ENCODE measurements at places on chromosomes 6 and 20.

DNA sequence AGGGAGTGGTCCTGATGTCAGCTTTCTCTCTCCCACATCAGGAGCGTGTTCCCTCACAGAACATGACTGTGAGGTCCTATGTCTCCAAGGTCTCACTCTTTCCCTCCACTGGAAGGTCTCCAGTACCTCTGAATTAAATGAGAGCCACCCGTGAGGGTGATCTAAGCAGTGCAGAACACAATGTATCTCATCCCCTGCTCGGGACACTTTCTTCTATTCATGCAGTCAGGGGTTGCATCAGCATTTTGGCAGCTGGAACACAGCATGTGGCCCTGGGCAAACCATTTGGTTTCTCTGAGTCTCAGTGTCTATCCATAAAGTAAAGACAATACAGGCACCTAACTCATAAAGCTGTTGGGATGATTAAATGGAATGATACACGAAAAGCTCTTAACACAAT, 34.2 kb downstream of the MAFB start:
- DNase-seq = no peak

- no peak for DNase-seq
Measured at GRCh38 chr6:5014072-5014561, 10.3 kb upstream of the RPP40 start.

- DNase-seq = no peak
Measured at GRCh38 chr6:65248101-65248610, 458.9 kb downstream of the EYS start.

GRCh38 chr6:79864001-79864400, 83.4 kb downstream of the ELOVL4 start:
- no peak for DNase-seq

DNA sequence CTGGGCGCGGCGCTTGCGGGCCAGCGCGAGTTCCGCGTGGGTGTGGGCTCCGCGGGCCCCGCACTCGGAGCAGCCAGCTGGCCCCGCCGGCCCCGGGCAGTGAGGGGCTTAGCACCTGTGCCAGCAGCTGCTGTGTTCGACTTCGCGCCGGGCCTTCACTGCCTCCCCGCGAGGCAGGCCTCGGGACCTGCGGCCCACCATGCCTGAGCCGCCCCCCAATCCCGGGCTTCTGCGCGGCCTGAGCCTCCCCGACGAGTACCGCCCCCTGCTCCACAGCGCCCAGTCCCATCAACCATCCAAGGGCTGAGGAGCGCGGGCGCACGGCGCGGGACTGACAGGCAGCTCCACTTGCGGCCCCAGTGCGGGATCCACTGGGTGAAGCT, 36.2 kb downstream of the RIOK1 start:
- no peak for DNase-seq

GRCh38 chr6:17022604-17023003, 79.2 kb upstream of the STMND1 start:
- DNase-seq = no peak

GRCh38 chr20:46374383-46374782, 32.0 kb downstream of the ELMO2 start:
- no peak for DNase-seq

- no peak for DNase-seq
Measured at GRCh38 chr6:9409126-9409525, 973.8 kb upstream of the SLC35B3 start.

DNA sequence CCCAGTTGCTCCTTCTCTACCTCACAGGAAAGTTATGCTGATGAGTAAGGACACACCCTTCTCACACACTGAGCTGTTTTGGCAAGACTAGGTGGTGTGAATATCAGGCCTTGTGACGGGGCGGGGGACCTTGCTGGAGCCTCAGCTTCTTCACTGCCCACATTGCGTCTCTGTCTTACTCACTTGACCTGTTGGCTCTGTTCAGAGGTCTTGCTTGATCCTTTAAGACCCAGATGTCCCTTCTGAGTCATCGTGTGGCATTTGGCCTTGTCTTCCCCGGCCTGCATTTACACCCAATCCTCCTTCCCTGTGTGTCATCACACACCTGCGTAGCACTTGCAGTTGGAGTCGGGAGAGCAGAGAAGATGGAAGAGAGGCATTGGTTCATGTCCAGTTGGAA, 8.3 kb upstream of the PRND start:
- DNase-seq = no peak

DNA sequence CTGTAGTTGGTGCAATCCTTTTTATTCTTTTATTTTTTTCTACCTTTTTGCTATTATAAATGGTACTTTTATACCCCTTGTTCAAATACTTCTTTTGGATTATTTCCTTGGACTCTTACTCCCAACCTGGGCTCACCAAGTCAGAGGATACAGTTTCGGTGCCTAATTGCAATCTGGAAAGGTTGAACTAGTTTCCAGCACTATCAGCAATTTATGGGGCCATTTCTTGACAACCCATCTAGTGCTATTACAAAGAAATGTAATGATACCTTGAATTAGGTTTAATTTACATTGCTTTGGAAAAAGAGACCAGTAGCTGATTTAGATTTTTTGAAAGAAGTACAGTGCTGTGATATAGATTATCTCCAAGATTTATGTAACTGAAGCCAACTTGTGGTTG, 5.2 kb downstream of the PTPRA start:
- no peak for DNase-seq

DNA sequence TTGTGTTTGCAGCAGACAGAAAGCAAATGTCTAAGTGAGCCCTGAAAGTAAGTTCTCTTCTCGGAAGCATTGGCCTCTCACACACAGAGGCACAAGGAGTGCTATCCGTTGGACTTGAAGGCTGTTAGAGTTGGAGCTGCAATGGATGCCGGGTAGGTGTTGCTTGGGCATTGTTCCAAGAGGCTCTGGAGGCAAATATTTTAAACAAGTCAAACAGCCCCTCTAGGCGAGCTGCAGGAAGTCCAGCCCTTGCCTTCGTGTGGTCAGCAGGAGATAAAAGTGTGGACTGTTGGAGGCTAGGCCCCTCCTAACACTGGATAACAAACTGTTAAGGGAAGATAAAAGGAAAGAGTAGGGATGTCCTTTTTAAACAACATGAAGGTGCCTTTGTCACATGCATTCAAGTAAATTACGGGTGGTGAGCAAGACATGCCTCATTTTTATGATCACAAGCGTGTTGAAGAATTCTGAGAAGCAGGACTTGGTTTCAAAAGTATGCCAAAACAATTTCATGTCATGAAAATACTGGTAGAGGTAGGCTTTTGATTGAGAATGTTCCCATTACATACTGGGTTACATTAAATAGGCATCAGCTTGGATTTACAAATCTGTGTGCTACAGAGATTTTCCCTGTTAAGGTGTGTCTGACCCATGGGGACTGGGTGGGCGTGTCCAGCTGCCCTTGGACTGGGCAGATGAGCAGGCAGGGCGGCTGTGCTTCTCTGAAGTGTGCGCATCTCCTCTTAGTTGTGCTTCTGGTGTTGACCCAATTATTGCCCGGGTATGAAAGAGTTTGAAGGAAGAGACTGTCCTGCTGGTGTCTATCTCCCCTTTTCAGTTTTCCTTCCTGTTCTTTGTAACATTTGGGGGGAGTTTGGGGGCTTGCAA, 57.5 kb downstream of the RREB1 start:
- DNase-seq = peak; percentile 86

- no peak for DNase-seq
Measured at GRCh38 chr6:14964556-14965270, 281.2 kb upstream of the JARID2 start.

DNA sequence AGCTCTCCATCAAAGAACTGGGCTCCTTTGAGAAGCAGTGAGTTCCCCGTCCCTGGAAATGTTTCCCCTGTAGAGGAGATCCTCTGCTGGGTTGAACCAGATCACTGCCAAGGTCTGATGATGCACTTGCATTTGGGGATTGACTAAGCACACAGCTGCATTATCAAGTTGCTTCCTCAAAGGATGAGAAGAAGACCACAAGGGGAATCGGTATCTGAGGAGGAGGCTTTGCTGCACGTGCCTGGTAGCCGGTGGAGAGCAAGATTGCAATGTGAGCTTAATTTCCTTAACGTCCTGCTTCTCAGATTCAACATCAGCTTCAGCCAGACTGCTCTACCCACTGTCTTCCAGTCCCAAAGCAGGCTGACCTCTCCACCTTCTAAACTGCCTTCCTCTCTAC, 128.8 kb upstream of the STMND1 start:
- no peak for DNase-seq

DNA sequence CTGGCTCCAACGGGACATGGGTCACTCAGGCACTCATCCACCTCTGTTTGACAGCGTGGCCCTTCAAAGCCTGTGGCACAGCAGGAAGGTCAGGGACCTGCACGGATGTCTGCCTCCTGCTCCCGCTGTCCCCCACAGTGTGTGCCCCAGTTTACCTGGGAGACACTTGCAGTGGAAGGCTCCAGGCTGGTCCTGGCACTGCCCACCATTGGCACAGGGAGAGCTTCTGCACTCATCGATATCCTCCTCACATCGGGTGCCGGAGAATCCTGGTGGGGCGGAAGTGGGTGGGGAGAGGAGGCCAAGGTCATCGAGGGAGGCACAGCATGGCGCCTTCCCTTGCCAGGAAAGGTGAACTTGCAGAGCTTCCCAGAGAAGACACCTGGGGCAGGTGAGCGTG, 6.9 kb downstream of the NOTCH4 start:
- no peak for DNase-seq

DNA sequence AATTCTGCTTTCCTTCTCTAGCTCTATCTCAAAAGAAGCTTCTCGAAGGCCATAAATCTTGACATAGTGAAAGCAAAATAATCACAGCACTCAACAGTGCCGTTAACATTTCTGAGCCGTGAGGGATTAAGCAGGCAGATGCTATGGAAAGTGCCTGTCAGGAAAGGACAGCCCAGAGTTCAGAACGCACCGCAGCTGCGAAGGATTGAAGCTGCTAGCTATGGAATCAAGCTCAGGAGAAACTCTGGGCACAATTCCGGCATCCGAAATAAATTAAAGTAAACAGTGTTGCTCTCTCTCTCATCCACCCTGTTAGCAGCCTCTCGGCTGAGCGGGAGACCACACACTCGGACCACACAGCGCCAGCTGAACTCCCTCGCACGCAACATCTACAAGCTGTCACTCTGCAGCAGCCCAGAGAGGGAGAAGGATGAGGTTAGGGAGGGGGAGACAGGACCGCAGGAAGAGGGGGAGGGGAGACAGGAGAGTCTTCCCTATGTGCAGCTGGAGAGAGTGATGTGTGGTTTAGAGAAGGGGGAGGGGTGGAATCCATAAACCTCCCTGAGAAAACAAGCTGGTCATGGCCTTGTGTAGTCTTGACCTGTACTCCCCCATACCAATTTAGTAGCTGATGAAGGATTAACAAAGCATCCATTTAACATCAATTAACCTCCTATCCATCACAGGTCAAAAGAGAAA, 9.0 kb downstream of the EXOC2 start:
- no peak for DNase-seq

GRCh38 chr20:36091561-36092397, 62.8 kb upstream of the EPB41L1 start:
- DNase-seq = no peak

DNA sequence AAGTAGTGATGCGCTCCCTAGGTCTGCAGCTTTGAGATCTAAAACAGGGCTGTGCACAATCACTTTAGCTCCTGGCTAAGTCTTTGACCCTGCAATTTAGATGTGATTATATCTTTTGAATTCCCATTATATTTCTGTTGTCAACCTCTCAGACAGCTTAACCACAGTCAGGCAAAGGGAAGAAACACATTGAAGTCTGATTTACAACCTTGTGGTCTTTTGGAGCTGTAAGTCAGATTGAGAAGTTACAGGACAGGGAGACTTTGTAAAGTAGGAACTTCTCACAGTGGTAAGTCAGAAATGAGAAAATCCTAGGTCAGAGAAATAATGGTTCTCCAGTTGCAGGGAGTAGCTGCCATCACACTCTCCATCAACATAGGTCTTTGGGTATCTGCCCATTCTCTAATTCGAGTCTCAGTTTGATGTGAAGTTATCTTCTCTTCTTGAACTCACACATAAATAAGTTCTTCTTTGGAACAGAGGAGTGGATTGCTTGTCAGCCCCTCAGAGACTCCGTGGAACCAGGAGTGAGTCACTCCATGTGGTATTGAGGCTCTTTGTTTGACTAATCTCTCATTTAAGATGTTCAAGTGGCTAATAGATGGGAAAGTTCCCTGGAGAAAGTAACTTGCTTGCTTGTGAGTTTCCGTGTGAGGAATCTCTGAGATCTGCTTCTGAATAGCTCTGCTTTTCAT, 35.0 kb upstream of the SGK1 start:
- no peak for DNase-seq

GRCh38 chr6:9537381-9537780, 877.5 kb downstream of the TFAP2A start:
- DNase-seq = no peak

GRCh38 chr6:166165558-166166313, 1.9 kb downstream of the TBXT start:
- no peak for DNase-seq

DNA sequence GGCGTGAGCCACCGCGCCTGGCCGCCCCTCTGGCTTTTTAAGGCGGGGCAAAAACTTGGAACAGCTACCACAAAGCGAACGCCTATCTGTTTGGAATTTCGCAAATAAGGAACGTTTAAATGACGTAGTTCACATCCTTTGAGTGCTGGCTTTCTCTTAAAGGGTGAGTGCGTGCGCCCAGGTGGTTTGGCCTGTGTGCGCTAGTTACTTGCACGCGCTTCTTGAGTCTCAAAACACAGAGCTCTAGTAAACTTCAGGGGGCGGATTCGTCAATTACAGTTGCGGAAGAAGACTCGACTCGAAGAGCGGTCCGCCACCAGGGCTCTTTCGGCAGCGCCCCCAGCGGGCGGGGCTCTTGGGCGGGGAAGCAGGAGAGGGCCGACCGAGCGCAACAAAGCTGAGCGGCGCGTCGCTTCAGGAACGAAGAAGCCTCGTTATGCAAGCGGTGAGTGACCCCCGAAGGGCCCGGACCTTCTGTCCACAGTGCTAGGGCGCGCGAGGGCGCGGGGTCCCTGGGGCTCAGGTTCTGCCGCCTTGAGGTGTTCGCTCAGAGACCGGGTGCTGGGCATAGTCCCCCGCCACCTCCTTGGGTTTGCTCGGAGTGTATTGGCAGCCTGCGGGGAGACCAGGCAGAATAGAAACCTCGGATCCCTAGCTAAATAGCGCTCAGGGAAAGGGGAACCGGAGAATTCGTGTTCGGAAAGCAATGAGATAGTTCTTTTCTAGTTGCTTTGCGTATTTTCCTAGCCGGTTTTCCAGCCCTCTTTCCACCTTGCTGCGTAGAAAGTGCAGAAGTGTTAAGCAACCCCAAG, at the start of gene SYCP2L:
TSS of gene SYCP2L (plus strand) at position 362 of the 812 bp plus-strand sequence. CDS start at position 437, 75 bp downstream.
- DNase-seq = peak; percentile 36

GRCh38 chr6:149851461-149852110, 12.6 kb downstream of the LRP11 start:
- no peak for DNase-seq
